ENCODE measurements at places on chromosomes 11 and 22.

- peak; percentile 60 for DNase-seq
Measured at GRCh38 chr11:15507592-15507991, 392.9 kb downstream of the INSC start.

DNA sequence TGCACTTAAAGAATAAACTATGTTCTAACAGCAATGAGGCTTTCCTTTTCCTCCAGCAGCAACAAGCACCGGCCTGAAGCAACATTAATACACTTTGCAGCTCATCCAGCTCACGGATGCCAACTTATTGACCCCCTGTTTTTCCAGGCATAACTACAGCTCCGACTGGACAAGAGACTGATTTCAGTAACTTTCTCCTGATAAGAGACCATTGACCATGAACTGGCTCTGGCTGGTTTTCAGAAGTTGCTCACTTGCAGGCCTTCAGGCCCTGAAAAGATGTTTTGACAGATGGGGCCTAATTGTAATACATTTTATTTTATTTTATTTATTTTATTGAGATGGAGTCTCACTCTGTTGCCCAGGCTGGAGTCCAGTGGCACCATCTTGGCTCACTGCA is 27.5 kb downstream of the GGT5 start:
- no peak for DNase-seq

DNA sequence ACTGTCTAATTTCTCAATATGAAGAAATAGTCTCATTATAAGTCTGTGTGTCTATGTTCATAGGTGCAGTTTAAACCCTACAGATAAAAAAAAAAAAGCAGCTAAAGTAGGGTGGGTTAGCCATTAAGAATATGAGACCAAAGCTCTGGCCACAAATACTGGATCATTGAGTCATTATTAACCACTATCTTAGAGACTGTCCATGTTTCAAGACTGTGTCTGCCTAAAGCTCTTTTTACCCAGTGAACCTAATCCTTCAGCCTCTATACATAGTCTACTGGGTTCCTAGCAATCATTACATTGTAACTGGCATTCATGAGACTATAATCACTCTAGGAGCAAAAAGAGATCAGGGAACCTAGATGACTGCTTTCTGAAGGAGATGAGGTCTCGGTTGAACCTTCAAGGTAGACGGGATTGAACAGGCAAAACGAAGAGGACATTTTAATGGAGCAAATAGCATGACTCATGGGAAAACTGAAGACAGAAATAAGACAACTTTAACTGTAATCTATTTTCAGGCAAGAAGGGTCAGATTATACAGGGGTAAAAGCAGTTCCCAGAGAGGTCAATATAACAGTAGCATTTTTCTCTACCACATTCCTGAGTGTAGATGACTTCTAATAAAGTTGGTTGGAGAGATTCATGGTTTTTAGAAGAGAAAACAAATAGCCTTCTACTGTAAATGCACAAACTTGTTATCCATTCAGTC is 64.0 kb upstream of the FIBIN start:
- DNase-seq = no peak

- no peak for DNase-seq
Measured at GRCh38 chr11:131914361-131914774, 544.0 kb downstream of the NTM start.

DNA sequence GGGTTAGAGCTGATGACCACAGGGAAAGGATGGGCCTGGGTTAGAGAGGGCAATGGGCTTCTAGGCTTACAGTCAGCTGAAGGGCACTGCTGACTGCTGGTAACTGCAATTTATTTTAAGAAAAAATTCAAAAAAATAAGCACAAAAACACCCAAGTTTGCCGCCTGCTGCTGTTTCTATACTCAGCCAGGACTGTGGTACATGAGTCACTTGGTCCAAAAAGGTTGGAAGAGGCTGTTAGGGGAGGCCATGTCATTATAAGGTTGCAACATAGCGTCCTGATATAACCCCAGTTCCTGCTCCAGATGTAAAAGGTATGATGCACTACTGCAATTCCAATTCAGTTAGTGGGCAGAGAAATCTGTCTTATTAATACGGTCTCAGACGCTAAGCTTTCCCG is 98.9 kb downstream of the ETS1 start:
- DNase-seq = no peak

DNA sequence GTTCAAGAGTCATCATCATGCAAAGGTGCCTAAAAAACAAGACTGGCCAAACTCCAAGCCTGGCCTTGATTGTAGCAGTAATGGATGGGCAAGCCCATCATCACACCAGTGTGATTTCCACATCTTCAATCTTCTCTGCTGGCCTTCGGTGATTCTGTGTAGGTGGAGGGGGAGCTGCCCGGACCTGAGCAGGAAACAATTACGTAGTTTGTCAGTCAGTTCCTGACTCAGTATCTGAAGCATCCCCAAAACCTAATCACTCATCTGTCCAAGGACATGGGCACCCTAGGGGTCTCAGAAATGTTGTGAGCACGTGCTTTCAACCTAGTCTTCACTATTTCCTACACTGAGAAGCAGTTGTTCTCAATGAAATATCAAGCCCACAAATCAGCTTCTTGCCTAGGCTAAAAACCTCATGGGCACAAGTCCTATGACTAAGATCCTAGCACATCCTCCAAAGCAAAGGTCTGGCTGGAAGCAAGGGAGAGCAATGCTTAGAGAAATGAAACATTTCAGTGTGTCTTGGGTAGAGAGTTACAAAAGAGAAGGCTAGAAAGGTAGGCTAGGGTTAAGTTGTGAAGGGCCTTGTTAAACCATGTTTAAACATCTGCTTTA is 24.6 kb downstream of the ATG16L2 start:
- no peak for DNase-seq

GRCh38 chr11:6201481-6201880 is 2.5 kb downstream of the OR52W1 start:
- no peak for DNase-seq
